ENCODE measurements at places on chromosomes 7 and 10.

DNA sequence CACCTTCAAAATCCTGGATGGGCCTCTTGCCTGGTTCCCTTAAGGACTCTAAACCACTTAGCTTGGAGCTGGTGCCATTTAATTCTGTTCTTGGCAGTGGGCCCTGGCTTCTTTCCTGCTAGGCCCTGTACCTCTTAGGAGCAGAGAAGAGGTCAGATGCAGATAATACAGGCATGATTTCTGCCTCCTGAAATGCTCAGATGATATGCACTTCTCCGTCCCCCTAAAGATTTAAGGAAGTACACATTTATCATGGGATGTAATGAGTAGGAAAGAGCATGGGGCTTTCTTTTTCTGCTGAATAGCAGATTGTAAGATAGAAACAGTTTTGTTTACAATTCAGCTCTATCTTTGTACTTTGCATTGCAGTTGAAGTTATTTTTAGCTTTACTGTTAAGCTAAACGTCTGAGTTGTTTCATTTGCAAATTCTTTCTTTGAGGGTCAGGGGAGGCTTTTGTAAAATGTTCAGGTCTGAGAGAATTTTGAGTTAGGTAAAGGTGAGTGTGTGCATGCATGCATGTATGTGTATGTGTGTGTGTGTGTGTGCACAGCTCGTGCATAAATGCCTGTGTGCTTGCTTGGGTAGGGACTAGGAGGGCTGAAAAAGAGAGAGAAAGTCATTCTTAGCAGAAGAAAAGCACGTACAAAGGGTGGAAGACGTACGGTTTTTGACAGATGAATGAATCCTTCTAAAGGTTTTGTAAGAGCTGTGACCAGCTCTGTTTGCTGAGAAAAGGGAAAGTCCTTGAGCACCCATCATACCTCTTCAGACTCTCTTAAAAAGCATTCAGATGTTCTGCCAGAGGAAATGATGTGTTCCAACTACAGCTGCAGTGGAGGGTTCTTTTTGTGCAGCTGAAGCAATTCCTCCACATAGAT is 364.2 kb downstream of the AUTS2 start:
- DNase-seq = no peak

DNA sequence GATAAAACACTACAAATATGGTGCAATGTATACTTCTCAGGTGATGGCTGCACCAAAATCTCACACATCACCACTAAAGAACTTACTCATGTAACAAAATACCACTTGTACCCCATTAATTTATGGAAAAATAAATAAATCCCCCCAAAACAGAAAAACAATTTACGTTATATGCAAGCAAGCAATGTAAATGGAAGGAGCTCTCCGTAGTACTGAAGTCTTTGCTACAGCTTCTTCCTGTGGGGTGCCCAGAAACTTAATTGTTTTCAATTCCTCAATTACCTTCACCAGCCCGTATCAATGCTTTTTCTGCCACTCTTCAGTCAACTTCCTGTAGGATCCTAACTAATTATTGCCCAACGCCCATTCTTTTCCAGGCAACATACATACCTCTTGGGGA is 138.1 kb downstream of the RELN start:
- no peak for DNase-seq

DNA sequence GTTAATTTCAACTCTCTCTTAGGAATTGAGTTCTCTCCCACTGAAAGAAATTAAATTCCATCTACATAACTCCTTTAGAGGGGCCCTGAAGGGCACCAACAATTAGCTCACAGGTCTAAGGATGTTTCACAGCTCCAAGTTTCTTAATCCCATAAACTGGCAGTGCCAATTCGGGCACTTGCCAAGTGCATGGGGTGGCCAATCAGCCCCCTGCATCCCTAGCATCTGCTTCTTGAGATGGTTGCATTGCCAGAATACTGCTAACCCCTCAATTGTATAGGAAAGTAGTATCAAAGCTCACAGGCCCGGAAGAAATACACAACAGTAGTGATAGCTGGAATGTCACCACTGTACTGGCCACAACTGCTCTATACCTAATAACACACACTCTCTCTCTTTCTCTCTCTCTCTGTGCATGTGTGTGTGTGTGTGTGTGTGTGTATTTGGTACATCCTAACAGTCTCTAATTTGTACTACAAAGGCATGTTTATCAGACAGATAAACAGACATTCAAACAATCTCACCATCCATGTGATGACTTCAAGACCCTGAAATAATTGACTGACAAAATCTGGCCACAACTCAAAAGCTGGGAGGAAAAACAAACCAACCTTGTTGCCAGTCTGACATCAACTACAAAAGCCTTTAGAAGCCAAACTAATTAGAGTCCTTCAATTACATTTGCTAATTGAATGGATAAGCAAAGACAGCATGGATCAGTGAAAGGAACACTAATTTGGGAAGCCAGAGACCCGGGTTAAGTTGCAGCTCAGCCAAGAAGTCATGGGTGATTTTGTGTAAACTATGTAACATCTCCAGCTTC is 27.8 kb downstream of the HIBADH start:
- no peak for DNase-seq

- no peak for DNase-seq
Observed at GRCh38 chr7:152527610-152528032, 91.8 kb upstream of the KMT2C start.

- DNase-seq = no peak
Observed at GRCh38 chr10:129470103-129470851, 3.2 kb downstream of the MGMT start.

GRCh38 chr7:114857605-114858004 is 64.3 kb upstream of the MDFIC start:
- no peak for DNase-seq

DNA sequence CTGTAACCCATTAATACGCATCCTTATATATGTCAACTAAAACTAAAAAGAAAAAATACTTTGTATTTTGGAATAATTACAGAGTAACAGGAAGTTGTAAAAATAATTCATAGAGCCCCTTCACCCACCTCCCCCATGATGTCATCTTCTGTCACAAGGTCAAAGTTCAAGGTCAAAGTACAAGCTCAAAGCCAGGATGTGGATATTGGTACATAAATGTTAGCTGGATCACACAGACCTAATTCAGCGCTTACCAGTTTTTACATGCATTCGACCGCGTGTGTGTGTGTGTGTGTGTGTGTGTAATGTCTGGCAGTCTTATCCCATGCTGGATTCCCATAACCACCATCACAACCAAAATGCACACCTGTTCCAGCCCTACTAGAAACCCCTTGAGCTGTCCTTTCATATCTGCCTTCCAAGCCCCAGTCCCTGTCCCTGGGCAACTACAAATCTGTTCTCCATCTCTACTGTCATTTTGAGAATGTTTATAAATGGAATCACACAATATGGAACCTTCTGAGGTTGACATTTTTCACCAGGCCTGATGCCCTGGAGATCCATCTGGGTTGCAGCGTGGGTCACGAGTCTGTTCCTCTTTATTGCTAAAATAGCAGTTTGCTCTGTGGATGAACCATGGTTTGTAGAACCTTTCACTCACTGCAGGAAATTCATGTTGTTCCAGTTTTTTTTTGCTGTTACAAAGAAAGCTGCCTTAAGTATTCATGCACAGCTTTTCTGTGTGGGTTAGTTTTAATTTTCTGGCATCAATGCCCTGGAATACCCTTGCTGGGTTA is 153.6 kb upstream of the PITRM1 start:
- no peak for DNase-seq

GRCh38 chr7:55070854-55071253 is 52.0 kb downstream of the EGFR start:
- no peak for DNase-seq

GRCh38 chr7:38728145-38728544 is 97.0 kb upstream of the AMPH start:
- no peak for DNase-seq

DNA sequence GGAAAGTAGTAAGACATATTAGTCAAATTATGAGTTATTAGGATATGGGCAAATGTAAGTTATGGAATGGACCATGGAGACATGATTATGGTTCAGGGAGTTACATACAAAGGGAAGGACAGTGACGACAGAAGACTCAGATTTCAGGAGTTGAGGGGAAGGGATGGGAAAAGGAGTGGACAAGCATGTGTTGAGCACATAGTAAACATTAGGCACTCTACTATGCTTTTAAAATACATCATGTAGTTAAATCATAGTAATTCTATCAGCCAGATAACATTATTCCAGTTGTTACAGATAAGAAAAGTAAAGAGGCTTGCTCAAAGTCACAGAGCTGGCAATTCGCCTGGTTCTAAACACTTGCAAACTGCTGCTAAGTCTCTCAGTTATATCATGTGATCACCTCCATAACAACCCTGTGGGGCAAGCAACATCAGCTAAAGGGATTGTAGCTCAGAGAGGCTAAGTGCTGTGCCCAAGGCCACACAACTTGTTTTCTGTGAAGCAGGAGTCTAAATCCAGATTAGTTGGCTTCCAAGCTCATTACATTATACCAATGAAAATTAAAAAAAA is 115.2 kb upstream of the MDFIC start:
- no peak for DNase-seq

- no peak for DNase-seq
Observed at GRCh38 chr10:92727141-92727540, 37.4 kb downstream of the HHEX start.

GRCh38 chr7:100649826-100650565 is 6.3 kb downstream of the ACTL6B start:
- DNase-seq = no peak

DNA sequence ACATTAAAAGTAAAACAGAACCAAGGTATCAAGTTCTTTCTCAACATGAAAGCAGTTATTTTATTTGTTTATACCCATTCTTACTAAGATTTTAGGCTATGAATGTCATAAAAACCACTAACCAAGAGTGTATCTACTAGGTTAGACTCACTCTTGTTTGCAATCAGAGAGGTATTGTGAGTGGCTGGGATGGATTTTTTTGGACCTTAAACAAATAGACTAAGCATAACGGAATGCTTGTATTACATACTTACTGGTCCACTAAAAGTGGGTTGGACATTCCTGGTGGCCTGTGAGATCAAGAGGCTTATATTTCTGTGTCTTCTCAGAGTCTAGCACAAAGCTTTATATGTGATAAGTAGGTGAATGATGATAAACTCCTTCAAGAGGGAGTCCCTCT is 32.6 kb upstream of the CBLL1 start:
- DNase-seq = no peak

DNA sequence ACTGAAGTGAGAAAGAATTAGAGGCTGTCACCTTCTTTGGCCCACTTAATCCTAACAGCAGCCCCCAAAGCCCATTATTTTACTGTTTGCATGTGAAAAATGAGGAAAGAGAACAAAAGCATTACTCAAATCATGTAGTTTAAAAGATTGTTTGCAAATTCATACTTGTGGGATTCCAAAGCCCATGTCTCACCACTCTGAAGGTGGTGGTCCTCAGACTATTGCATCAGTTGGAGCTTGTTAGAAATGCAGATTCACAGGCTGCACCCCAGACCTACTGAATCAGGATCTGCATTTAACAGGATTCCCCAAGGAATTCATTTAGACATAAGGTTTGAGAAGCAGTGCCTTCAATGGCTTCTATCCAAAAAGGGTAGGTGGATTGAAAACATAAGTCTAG is 93.7 kb upstream of the PDE1C start:
- DNase-seq = no peak

DNA sequence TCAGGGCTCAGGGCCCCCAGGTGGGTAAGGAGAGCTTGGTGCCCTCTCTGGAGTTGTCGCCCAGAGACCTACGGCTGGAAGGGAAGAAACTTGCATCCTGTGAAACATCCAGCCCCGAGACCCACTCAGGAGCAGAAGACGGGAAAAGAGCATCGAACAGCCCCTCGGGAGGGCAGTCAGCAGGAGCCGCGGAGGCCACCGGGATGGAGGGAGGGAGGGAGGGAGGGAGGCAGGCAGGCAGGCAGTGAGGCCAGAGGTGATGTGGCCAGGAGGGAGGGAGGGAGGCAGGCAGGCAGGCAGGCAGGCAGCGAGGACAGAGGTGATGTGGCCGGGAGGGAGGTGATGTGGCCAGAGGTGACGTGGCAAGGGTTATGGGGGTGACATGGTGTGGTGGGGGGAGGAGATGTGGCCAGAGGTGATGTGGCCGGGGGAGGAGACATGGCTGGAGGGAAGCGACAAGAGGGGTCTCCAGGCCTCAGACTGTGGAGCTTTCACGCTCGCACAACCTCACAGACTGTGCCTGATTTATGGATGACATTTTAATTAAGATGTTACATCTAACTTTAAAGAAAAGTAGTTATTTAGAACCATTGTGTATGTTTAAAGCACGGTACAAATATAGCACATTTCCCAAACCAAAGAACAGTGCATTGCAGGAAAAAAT is 141.1 kb downstream of the DIP2C start:
- DNase-seq = no peak

DNA sequence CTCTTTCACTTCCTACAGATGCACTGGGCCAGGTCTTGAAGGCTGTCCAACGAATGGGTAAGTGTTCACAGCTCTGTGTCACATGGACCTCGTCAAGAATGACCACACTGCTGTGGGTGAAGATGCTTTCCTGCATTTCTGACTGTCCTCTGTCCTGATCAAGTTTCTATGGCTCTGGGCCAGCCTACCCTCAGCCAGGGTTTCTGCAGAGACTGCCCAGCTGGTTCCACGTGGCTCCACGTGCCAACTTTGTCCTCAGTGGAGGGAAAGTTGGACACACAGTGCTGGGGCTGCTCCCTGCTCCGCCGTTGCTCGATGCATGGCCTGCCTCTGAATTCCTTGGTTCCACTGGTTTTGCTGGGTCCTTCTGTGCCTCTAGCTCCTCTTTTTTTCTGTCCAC is 152.3 kb downstream of the EGFR start:
- DNase-seq = no peak

GRCh38 chr7:78173666-78174065 is 375.1 kb downstream of the PHTF2 start:
- DNase-seq = no peak

- peak; percentile 47 for DNase-seq
Observed at GRCh38 chr10:6173203-6173602, 29.5 kb upstream of the PFKFB3 start.

GRCh38 chr7:16810112-16810511 is 5.3 kb upstream of the AGR2 start:
- DNase-seq = no peak

GRCh38 chr7:155259866-155260497 is 37.7 kb upstream of the INSIG1 start:
- no peak for DNase-seq

GRCh38 chr7:42159130-42159529 is 77.9 kb downstream of the GLI3 start:
- DNase-seq = no peak

- DNase-seq = no peak
Observed at GRCh38 chr10:46001187-46001756, 29.0 kb downstream of the TIMM23 start.

DNA sequence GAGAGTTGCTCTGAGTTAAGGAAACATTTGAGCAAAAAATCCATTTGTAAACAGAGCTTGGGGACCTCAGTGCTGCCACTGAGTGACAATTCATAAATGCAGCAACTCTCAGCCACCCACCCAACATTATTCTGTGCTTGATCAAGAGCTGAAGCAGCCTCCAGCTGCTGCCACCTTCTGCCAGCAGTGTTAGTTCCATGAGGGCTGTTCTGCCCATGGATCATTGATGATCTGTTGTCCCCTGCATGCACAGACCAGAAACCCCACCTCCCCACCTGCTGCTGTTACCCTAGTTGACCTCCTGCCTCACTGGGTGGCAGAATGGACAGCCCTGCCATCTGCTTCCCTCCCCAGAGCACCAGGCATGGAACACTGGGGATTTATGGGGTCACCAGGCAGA is 305.4 kb downstream of the KCNMA1 start:
- no peak for DNase-seq

- DNase-seq = no peak
Observed at GRCh38 chr7:23343102-23343501, 44.0 kb downstream of the MALSU1 start.

GRCh38 chr7:6248581-6248980 is 23.8 kb downstream of the CYTH3 start:
- DNase-seq = no peak

GRCh38 chr7:44286618-44287487 is 38.5 kb downstream of the CAMK2B start:
- peak; percentile 16 for DNase-seq
